ENCODE measurements at places on chromosomes 1 and 21. TPM values are rescaled to one million over a fixed set of nuclear protein-coding genes. Genes with fewer than 3 reads are reported as not detected.

LPGAT1 gene
- total RNA-seq, result 47.9 TPM

CSMD2 gene
- 0.22 TPM for total RNA-seq

CYP4A22 gene
- total RNA-seq, result not detected

OLIG2 gene
- total RNA-seq, result not detected

All from placental epithelial cell (primary cell).